ENCODE measurements at places on chromosomes 5 and 9.

- DNase-seq = no peak
Observed at GRCh38 chr5:152607401-152608160, 202.5 kb upstream of the NMUR2 start.

GRCh38 chr9:68547417-68547816 is 6.7 kb upstream of the TMEM252 start:
- DNase-seq = no peak

GRCh38 chr9:136105398-136106135 is 10.5 kb upstream of the NACC2 start:
- peak; percentile 49 for DNase-seq

GRCh38 chr9:89277043-89277442 is 34.0 kb upstream of the CKS2 start:
- DNase-seq = no peak

DNA sequence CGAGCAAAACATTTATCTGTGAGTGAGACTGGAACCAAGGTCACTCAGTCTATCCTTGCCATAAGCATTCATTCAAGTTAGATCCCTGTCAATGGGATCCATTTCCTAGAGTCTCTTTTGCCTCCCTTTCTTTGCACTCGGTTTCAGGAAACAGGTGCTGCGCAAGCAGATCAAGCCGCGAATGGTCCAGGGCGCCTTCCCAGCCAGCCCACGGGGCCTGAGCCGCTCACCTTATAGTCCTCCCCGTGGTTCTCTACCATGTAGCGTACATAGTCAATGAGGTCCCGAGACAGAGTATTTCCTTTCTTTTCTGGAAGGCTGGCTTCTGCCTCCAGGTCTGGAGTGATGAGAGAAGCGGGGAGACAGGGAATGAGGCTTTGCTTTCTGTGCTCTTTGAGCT is 3.4 kb downstream of the NOP16 start:
- no peak for DNase-seq

DNA sequence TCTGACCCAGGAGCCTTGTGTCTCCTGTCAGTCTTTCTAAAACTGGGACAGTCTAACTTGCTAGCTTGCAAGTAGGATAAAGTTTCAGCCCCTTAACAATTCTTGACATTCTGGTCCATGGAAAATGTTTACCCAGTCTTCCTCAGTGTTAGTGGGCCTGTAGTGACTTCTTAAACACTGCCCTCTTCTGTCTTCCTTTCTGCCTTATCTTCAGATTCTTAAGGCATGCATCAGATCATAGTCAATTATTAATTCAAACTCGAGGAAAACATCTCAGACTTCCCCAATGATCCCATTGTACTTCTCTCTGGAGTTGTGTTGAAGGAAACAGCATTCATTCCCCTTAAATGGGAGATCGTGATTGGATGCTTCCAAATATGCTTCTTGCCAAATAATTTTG is 1199.8 kb downstream of the DTWD2 start:
- DNase-seq = no peak

DNA sequence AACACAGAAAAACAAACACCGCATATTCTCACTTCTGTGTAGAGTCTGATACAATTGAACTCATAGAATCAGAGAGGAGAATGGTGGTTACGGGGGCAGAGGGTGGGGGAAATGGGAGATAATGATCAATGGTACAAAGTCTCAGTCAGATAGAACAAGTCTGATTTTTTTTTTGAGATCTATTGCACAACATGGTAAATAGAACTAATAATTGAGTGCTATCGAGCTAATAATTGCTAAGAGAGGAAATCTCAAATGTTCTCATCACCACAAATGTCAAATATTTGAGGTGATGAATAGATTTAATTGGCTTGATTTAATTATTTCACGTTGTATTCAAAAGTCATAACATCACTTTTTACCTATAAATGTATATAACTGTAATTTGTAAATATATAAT is 121.0 kb upstream of the SPIN1 start:
- DNase-seq = no peak

DNA sequence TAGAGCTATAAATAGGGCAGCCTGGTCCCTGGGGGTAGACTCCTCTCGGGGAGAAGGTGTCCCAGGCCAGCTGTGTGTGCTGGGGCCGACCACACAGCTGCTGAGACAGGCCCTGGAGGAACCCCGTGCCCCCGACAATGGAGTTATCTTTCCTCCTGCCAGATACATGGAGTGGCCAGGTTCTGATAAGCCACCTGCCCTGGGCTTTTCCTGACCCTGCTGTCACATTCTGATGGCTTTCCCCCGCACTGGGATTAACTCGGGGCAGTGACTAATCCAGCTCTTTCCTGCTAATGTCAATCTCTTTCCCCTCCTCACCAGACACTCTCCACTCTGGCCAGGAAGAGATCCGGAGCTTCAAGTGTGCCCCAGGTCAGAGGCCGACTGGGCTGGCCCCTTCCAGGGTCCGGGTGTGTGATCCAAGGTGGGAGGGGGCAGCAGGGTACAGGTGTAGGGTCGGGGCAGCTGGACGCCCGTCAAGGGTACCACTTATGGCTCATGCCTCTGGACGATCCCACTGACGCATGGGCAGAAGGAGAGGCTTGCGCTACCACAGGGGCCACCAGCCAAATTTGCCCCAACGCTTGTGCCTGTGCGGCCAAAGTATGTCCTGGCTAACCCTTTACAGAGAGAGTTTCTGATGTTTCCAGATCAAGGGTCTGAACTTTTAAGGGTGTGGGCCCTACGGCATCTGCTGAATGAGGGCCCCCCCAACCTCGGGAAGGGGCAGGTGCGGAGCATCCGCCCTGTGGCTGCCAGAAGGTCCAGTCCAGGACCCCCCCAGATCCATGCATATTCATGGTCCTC is 20.6 kb upstream of the COL5A1 start:
- no peak for DNase-seq

Measured in AG08395 (cell line).